Camera-type eye (tissue), 1 donor: ENCODE measurements at places on chromosomes 16 and 17. TPM values are rescaled to one million over a fixed set of nuclear protein-coding genes. Genes with fewer than 3 reads are reported as not detected.

The RHOT1 gene
- total RNA-seq = 180 TPM

The WFIKKN2 gene
- total RNA-seq = 8.5 TPM

The CD79B gene
- total RNA-seq = 0.77 TPM

The RDM1 gene
- total RNA-seq = 0.99 TPM

The CES5A gene
- not detected for total RNA-seq

The CCL13 gene
- not detected for total RNA-seq

The C1QL1 gene
- total RNA-seq = 11.7 TPM

The SPDYE4 gene
- not detected for total RNA-seq

The ZNF286A gene
- 98.1 TPM for total RNA-seq

The STX1B gene
- 9.1 TPM for total RNA-seq
